Activated T-cell treated with anti-CD3 and anti-CD28 coated beads for 48 hours (primary cell): ENCODE measurements at places on chromosomes 5 and 9.

DNA sequence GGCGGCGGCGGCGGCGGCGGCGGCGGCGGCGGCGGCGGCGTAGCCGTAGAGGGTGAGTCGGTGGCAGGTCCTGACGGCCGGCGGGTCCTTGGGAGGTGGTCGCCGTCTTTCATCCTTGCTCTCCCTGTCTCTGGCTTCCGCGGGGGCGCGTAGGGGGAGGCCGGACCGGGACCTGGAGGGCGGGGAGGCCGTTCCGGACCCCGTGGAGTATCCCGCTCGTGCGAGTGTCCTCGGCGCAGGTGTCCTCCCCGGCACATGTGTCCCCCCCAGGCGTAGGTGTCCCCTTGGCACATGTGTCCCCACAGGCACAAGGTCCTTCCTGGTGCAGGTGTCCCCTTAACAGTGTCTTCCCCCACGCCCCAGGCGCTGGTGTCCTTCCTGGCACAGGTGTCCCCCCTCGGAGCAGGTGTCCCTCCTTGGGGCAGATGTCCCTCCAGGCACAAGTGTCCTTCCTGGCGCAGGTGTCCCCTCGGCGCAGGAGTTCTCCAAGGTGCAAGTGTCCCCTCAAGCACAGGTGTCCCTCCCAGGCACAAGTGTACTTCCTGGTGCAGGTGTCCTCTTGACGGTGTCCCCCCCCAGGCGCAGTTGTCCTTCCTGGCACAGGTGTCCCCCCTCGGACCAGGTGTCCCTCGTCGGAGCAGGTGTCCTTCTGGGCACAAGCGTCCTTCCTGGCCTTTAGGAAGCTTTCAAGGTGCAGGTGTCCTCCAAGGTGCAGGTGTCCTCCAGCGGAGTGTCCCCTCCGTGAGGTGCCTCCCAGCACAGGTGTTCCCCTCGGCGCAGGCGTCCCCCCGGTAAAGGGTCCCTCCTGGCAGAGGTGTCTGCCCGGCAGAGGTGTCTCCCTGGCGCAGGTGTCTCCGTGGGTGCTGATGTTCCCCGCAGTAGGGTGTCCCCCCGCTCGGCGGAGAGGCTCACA lies 519 bp downstream of the EXOC3 start:
- no peak for DNase-seq

DNA sequence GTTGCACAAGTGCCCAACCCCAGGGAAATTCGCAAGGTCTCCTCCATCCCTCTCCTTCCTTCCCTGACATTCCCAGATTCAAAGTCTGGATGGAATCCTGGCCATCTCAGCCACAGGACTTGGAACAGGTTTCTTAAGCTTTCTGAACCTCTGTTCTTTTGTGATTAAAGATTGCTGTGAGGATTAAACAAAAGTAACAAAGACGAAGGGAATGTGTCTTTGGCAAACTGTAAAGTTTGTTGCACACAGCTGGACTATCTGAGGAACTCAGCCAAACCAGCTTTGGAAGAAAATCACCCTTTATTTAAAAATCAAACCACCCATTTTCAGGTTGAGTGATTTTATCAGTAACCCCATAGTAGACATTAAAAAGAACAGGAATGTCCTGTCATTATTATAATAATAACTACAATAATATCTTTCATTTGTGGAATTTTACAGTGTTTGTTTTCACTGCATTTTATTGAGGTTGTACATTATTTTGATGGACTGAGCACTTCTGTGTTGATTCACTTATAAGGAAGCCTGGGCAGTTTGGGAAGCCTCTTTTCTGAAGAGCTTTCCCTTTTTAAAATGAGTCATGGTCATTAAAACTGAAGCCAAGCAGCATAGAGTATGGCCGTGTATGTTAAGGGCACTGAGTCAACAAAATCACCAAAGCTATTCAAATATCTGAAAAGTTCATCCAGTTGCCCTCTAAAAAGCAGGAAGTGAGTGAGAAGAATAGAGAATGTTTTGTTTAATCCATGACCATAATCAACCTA lies 310.2 kb downstream of the AGTPBP1 start:
- no peak for DNase-seq

DNA sequence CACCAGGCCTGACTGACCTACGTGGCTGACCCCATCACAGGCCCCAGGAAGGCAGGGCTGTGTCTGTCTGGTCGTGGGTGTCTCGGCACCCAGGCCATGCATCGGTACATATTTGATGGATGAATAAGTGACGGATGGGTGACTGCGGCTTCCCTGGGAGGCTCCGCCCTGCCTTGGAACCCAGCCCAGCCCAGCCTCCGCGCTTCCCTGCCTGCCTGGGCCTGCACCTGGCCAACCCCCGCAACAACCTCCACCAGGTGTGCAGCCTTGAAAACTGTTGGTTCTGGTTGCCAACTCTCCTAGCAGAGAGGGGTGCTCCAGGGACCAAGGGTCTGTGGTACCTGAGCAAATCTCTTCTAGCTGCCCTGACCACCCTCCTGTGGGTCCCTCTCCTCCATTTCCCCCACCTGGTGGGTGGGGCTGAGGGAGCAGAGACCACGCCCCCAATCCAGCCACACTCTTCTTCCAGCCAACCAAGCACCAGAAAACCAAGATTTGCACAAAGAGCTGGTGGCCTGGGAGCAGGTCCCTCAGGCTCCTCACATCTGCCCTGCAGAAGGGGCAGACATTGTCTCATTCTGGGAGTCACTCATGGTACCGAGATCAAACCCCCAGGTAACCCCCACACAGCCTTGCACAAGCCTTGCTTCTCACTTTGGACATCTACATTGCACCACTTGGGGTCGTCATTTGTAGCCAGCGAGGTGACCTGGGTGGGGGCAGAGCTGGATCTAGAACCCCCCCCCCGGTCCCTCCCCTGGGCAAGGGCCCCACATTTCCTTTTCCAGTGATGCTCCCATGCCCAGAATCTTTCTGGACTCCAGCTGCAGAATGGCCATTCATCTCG lies 100.6 kb upstream of the IER5L start:
- DNase-seq = no peak

- DNase-seq = no peak
Measured at GRCh38 chr9:100292414-100292813, 60.3 kb downstream of the TEX10 start.

DNA sequence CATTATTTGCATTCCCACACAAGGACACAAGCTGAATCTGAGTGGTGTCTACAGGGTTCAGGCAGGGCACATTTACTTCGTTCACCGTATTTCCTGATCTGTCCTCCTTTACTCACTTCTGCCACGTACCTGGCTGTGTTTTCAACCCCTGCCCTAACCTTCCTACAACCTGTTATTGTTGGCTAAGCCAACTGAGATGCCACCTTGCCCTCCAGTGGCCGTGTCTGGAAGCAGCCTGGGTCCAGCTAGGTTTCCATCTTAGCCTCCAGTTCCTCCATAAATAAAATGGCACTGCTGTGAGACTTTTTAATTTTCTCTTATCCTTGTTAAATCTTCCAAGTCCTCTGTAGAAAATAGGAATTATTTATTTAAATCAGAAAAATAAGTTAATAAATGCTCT lies 64.8 kb downstream of the ATP10B start:
- peak; percentile 2 for DNase-seq

DNA sequence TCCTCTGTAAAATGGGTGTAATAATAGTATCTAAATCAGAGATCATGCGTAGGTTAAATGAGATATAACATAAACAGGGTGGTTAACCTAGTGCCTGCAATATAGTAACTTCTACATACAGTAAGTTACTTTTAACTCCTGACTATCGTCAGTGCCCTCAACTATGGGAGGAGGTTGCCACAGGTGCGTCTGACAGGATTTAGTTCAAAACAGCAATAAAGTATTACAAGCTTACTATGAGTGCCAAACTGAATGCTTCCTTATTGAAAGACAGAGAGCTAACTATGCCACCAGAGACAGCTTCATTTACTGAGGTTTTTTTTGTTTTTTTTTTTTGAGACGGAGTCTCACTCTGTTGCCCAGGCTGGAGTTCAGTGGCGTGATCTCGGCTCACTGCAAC lies 209.0 kb downstream of the ADAMTSL1 start:
- no peak for DNase-seq

DNA sequence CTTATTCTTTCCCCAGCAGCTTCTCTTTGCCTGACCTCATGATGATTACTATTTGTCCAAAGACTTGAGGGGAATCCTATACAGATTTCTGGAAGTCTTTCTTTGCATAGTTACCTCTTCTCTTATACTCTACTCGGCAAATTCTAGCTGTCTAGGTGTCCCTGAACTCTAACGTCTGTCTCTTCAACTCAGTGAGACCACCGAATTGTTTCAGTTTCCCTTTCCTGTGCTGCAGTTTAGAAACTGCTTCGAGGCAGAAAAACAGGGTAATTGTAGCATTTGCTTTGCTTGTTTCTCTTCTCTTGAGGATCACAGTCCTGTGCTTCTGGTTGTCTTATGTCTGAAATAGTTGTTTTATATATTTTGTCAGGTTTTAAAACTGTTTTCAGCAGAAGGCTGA lies 14.8 kb downstream of the LVRN start:
- no peak for DNase-seq

DNA sequence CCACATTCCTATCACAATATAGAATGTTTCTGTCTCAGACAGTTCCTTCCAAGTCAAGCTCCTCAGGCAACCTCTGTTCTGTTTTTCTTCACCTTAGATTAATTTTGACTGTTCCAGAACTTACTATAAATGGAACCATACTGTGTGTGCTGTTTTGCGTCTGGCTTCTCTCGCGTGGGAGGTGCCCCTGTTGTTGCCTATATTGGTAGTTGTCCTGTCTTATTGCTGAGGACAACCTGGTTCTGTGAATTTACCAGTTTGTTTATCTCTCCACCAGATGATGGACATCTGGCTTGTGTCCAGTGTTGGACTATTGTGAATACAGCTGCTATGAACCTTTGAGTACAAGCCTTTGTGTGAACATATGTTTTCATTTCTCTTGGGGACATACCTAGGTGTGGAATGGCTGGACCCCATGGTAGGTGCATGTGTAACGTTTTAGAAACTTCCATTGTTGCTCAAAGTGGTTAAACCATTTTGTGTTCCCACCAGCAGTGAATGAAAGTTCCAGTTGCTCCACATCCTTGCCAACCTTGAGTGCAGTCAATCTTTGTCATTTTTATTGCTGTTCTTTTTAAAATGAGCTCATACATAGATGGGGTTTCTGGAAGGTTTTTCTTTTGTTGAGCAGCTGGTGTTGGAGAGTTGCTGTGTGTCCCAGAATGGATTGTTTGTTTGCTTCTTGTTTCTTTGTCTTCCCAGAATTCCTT lies 18.1 kb downstream of the HMCN2 start:
- DNase-seq = no peak

GRCh38 chr5:29414681-29415080 lies 1778.8 kb upstream of the CDH6 start:
- no peak for DNase-seq

DNA sequence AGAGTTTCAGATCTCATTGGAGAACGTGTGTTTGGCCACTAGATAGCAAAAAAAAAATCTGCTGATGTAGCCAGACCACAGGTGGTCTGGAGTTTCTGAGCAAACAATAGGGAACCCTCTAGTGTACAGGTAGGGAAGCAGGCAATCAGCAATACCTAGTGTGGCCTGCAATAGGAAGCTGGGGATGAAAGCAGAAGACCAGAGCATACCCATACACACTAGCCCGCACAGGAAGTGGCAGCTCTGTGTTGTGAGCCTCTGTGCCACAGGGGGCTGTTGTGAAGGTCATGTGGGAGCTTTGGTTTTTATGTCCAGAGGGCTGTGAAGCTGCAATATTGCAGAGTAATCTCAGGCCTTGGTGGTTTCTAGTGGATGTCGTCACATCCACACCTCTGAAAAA lies 81.2 kb downstream of the MTAP start:
- no peak for DNase-seq

GRCh38 chr9:86859056-86859455 lies 88.2 kb downstream of the GAS1 start:
- no peak for DNase-seq

DNA sequence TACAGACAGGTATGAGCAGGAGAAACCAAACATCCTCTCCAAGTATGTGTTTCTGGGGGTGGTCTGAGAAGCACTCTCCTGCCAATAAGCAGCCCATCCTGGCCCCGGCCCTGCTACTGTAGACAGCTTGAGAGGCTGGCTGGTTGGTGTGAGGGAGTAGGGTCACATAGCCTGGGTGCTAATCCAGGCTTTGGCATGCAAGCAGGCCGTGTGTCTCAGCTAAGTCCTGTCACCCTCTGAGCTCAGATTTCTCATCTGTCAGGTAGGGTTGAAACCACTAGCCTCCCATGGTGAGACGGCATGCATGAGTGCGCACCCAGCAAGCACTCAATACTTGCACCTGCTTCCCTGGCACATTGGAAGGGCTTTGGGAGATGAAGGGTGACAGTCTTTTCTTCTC lies 49.8 kb upstream of the PHYKPL start:
- no peak for DNase-seq

- DNase-seq = no peak
Measured at GRCh38 chr9:28249424-28249823, 676.1 kb upstream of the C9orf72 start.

GRCh38 chr5:117107859-117108258 lies 533.2 kb upstream of the SEMA6A start:
- DNase-seq = no peak

- no peak for DNase-seq
Measured at GRCh38 chr5:103472830-103473229, 89.8 kb downstream of the NUDT12 start.

GRCh38 chr5:40682154-40683017 lies 2.7 kb downstream of the PTGER4 start:
- DNase-seq = no peak

DNA sequence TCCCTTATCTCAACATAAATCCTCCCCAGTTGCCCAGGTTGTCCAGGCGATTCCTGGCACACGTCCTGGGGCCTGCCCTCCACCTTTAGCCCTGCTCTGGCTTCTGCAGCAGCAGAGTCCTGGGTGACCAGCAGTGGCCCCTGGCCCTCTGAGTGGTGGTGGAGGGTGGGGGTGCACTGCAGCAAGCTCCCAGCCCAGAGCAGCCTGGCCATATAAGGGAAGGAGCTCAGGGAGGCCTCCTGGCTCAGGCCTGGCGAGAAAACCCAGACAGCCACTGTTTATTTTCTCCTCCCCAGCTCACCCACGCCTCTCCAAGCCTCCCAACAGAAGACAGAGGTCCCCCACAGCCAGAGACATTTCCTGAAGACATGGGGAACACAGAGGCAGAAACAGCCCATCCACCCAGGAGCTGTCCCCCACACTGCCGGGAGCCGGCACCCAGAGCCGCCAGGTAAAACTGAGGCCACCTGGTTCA lies 44.7 kb upstream of the IL17B start:
- no peak for DNase-seq

DNA sequence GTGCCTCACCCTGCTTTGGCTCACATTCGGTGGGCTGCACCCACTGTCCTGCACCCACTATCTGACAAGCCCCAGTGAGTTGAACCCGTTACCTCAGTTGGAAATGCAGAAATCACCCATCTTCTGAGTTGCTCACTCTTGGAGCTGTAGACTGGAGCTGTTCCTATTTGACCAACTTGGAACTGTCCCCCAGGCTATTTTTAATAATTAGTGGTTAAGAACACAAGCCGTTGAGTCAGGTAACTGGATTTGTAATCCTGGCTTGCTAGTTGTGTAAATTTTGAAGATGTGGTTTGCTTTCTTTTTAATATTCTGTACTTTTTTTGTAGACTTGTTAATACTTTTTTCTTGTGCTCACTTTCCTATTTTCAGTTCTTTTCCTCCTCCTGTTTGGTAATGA lies 81.2 kb downstream of the CNTLN start:
- no peak for DNase-seq
